ENCODE measurements at places on chromosomes 7 and 10. TPM values are rescaled to one million over a fixed set of nuclear protein-coding genes. Genes with fewer than 3 reads are reported as not detected.

DNA sequence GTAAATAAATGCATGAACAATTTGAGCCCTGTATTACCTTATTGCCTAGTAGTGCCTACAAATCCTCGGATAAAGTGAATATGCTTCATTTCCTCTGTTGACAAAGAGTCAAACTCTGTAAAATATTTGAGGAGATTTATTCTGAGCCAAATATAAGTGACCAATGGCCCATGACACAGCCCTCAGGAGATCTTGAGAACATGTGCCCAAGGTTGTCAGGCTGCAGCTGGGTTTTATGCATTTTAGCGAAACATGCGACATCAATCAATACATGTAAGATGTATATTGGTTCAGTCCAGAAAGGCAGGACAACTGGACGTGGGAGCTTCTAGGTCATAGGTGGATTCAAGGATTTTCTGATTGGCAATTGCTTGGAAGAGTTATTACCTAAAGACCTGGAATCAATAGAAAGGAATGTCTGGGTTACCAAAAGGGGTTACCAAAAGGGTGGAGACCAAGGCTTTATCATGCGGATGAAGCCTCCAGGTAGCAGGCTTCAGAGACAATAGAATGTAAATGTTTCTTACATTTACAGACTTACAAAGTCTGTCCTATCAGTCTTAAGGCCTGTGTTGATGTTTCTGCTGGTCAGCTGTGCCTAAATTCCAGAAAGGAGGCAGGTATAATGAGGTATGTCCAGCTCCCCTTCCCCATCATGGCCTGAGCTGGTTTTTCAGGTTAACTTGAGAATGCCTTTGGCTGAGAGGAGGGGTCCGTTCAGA, 220.1 kb upstream of the FZD1 start:
- no peaks in the 10 kb centered on the region for H3K4me1 ChIP-seq
- H3K4me3 ChIP-seq = no peak overlapping the region
- H3K36me3 ChIP-seq = no peaks in the 10 kb centered on the region
- H3K27ac ChIP-seq = no peak overlapping the region

GRCh38 chr7:105448181-105448580, 59.5 kb upstream of the SRPK2 start:
- no peak for DNase-seq
- H3K27ac ChIP-seq = no peak overlapping the region
- no peaks in the 10 kb centered on the region for H3K36me3 ChIP-seq
- H3K4me1 ChIP-seq = peaks cover 9% of the 10 kb centered on the region

The TMEM213 gene
- total RNA-seq = not detected

- H3K27me3 ChIP-seq = peaks cover 6% of the 10 kb centered on the region
- no peaks in the 10 kb centered on the region for H3K36me3 ChIP-seq
- H3K27ac ChIP-seq = no peak overlapping the region
- no peak overlapping the region for H3K4me3 ChIP-seq
These were observed 23.5 kb downstream of the GNAT3 start for GRCh38 chr7:80488406-80488805.

The BMPER gene
- not detected for total RNA-seq

DNA sequence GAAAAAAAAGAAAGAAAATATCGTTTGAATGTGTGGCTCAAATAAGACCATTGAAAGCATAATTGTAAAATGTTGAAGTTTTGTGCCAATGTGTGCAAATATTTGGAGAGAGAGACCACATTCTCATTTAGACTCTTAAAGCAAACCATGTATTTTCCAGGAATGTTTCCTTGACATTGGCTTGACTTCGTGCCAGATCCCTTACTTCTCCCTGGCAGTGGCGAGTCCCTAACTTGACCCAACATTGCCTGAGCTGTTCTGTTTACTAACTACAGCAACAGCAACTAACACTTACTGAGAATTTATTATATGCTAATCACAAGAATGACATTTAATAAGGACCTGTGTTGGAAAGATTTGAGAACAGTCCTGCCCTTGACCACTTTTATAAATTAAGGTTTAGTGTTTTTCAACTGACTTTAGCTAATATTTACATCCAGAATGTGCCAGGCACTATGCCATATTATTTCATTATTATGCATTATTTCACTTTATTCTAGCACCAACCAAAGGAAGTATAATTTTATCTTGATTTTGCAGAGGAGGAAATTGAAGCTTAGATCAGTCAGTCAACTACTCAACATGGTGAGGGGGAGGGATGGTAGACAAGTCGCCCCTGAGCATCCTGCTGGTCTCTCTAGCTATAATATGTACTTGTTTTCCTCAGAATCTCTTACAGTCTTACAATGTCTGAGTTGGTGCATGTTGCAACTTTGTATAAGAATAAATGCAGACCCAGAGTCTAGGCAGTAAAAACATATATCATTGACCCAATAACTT, 29.7 kb downstream of the ZNF467 start:
- H3K27ac ChIP-seq = no peak overlapping the region
- H3K4me1 ChIP-seq = peaks cover 11% of the 10 kb centered on the region
- no peak overlapping the region for H3K4me3 ChIP-seq
- no peaks in the 10 kb centered on the region for H3K36me3 ChIP-seq
- no peak for DNase-seq

The CRHR2 gene
- total RNA-seq = not detected

DNA sequence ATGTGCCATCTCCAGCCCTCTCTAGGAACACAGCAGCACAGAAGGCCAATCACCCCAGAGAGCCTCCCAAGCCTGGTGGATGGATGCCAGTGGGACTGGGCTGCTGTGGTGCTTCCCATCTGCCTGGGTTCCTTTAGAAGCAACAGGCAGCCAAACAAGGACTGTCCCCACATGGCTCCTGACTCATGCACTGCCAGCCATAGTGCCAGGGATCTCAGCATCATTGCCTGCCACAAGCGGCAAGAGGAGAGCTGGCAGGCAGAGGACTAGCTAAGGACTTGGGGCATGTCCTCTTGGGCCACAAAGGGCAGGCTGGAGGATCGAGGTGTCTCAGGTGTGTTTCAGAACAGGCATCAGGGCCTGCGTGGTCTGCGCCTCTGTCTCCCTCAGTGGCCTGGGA, 23.4 kb upstream of the FIGNL1 start:
- H3K27ac ChIP-seq = no peak overlapping the region
- peaks cover 3% of the 10 kb centered on the region for H3K27me3 ChIP-seq
- DNase-seq = no peak
